ENCODE measurements at places on chromosomes 11 and 22. TPM values are rescaled to one million over a fixed set of nuclear protein-coding genes. Genes with fewer than 3 reads are reported as not detected.

Gene MAP6
- total RNA-seq, result not detected

Gene CD3E
- not detected for total RNA-seq

Gene OR4A16
- total RNA-seq, result not detected

Gene GPR83
- not detected for total RNA-seq

Gene TSKU
- 45.2 TPM for total RNA-seq

Gene MS4A8
- total RNA-seq, result not detected

Gene CLDN5
- not detected for total RNA-seq

Gene DDI1
- total RNA-seq, result not detected

Gene CD248
- not detected for total RNA-seq

Gene LRP4
- 0.98 TPM for total RNA-seq

Gene SF1
- total RNA-seq, result 64.1 TPM

Gene DMC1
- total RNA-seq, result 0.20 TPM

Gene SLC25A45
- 0.68 TPM for total RNA-seq

Gene PANX3
- total RNA-seq, result not detected

Gene HBB
- not detected for total RNA-seq

Gene CHID1
- 41.2 TPM for total RNA-seq

Gene SLC22A25
- total RNA-seq, result not detected

Gene ADAMTS8
- total RNA-seq, result not detected

Gene NCAM1
- 75.7 TPM for total RNA-seq

Gene NRGN
- total RNA-seq, result 1.9 TPM

Gene EPS8L2
- total RNA-seq, result 3.4 TPM

Gene FGF4
- not detected for total RNA-seq

Gene RTN4RL2
- 0.72 TPM for total RNA-seq

Gene C11orf97
- total RNA-seq, result not detected

Gene SYNGR1
- 7.0 TPM for total RNA-seq

Gene UBQLN3
- total RNA-seq, result not detected

Gene CREB3L1
- total RNA-seq, result 11.3 TPM

Gene NXPE1
- total RNA-seq, result not detected

Gene SLC17A6
- total RNA-seq, result not detected

Gene RASL10A
- not detected for total RNA-seq

Gene AQP11
- 2.8 TPM for total RNA-seq

Gene PRG2
- total RNA-seq, result not detected

Gene SPON1
- 0.10 TPM for total RNA-seq

Gene ARHGEF17
- 9.1 TPM for total RNA-seq

Gene MS4A18
- not detected for total RNA-seq

Gene SLC25A18
- not detected for total RNA-seq

Gene ART5
- total RNA-seq, result not detected

Gene PATE2
- total RNA-seq, result 0.24 TPM

Gene C11orf42
- total RNA-seq, result not detected

Gene LRRC32
- 13.4 TPM for total RNA-seq

Gene OR51B4
- total RNA-seq, result not detected

Gene C11orf52
- total RNA-seq, result not detected

Gene C11orf87
- not detected for total RNA-seq

Gene MFRP
- total RNA-seq, result not detected

Gene APOA5
- not detected for total RNA-seq

Gene C22orf15
- total RNA-seq, result not detected

Gene HIPK3
- 30.5 TPM for total RNA-seq

Gene GLYATL1
- total RNA-seq, result 1.3 TPM

Gene VPS11
- total RNA-seq, result 19.1 TPM

Gene FAT3
- 1.3 TPM for total RNA-seq

Gene APOBEC3G
- total RNA-seq, result 63.6 TPM

Gene PKNOX2
- 2.8 TPM for total RNA-seq

Gene EMID1
- not detected for total RNA-seq

Gene KCNK7
- total RNA-seq, result not detected

Gene MGAT3
- total RNA-seq, result not detected

Gene GRK2
- total RNA-seq, result 32.9 TPM

Gene TRPM5
- not detected for total RNA-seq

Gene ALX4
- not detected for total RNA-seq

Gene C11orf98
- total RNA-seq, result 73.3 TPM

Measured in RPMI7951 (cell line).